Endothelial cell (in vitro differentiated cells): ENCODE measurements at places on chromosomes 13 and 19. TPM values are rescaled to one million over a fixed set of nuclear protein-coding genes. Genes with fewer than 3 reads are reported as not detected.

GJB6 gene
- 0.23 TPM for total RNA-seq

C19orf73 gene
- total RNA-seq: 0.51 TPM

C3 gene
- total RNA-seq: not detected

APOC1 gene
- 44.8 TPM for total RNA-seq

CAPN12 gene
- total RNA-seq: 2.9 TPM

F2RL3 gene
- total RNA-seq: 0.92 TPM

FFAR2 gene
- total RNA-seq: 0.46 TPM

SIGLEC12 gene
- not detected for total RNA-seq

PNMA8A gene
- total RNA-seq: 12.4 TPM

ELAVL1 gene
- total RNA-seq: 135 TPM

SLC15A1 gene
- 0.10 TPM for total RNA-seq

PLEKHA4 gene
- total RNA-seq: 14.1 TPM

FCAR gene
- total RNA-seq: not detected

MYO1F gene
- total RNA-seq: 3.2 TPM

TEX26 gene
- not detected for total RNA-seq

LILRB5 gene
- total RNA-seq: not detected

OVOL3 gene
- total RNA-seq: not detected

ZNF737 gene
- total RNA-seq: 14.2 TPM

DCT gene
- total RNA-seq: not detected

OR7C1 gene
- total RNA-seq: not detected
